ENCODE measurements at places on chromosomes 1 and 21. TPM values are rescaled to one million over a fixed set of nuclear protein-coding genes. Genes with fewer than 3 reads are reported as not detected.

GRCh38 chr1:216742625-216743024, 19.4 kb upstream of the ESRRG start:
- no peaks in the 10 kb centered on the region for H3K27me3 ChIP-seq
- no peak overlapping the region for H3K27ac ChIP-seq
- no peaks in the 10 kb centered on the region for H3K36me3 ChIP-seq
- peaks cover 13% of the 10 kb centered on the region for H3K4me1 ChIP-seq
- no peak for DNase-seq
- H3K4me3 ChIP-seq, result no peak overlapping the region

Gene CLDN14
- not detected for total RNA-seq

Gene CA6
- total RNA-seq, result not detected

Gene HCN3
- total RNA-seq, result 1.2 TPM

Gene SPRR2E
- total RNA-seq, result not detected

DNA sequence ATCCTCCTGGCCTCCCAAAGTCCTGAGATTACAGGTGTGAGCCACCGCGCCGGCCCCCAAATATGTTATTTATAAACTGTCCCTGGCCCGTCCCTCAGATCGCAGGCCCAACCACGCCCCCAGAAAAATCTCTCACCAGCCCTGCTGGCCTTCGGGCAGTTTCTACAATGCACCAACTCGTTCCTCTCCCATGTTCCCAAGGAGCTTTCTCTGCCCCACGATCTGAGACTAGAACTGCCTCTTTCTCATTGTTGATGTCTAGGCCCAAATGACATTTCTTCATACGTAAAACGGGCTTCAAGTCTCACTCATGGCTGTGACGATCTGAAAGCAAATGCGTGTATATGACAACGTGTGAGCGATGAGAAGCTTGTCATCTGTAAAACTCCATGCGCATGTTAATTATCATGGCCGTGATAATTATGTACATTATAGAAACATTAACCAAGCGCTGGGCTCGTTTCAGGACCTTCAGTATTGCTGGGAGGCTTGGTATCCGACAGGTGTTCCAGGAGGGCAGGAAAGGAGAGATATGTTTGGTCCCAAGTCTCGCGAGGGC, 748 bp upstream of the NIPAL3 start:
- peaks cover 7% of the 10 kb centered on the region for H3K36me3 ChIP-seq
- DNase-seq, result no peak
- H3K4me1 ChIP-seq, result peaks cover 57% of the 10 kb centered on the region

DNA sequence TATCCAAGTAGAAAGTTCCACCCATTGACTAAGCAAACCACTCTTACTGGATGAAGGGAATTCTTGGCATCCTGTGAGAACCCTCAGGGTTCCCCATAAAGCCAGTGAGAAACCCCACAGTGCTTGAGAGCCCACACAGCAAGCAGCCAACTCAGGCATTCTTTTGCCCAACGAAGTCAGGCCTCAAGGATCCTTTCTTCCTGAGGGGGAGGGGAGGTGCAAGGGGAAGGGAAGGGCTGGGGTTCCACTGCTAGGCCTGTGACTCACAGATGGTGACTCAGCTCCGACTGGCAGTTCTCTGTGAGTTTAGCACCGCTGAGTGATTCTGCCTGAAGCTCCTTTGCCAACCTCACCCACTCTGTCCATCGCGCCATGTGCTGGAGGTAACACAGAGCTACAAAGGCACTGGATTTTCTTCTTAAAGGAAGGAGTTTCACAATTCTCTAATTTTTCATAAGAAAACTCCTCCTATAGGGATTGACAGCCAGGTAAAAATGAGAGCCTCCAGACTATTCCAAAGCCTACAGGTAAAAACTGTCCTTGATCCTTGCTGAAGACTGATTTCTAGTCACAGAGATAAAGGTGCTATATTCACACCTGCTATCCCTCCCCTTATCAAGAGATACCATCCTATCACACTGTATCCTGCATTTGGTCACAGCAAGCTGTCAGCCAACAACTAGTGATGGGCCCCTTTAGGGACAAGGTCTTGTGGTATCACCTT, 4.8 kb downstream of the ENO1 start:
- peak; percentile 61 for DNase-seq
- H3K4me1 ChIP-seq, result peaks cover 71% of the 10 kb centered on the region
- peak overlapping the region; percentile 8 for H3K4me3 ChIP-seq
- no peaks in the 10 kb centered on the region for H3K27me3 ChIP-seq
- H3K27ac ChIP-seq, result peak overlapping the region; percentile 99

DNA sequence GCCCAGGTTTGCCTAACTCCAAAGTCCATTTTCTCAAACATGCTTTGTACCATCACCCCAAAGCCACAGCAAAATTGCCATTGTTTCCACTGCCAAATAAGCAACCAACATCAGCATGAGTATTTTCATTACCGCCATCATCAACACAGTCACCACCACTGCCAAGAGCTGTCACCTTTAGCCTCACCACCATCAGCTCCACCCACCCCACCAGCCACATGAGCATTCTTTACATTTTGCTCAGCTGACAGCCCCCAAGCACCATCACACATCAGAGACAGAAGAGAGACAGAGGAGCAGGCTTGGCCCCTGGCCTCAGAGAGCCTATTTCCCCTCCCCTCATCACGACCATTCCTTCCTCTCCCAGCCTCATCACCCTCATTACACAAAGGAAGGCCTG, 42.7 kb downstream of the TAS1R2 start:
- H3K4me1 ChIP-seq, result no peaks in the 10 kb centered on the region
- no peak overlapping the region for H3K4me3 ChIP-seq
- no peak for DNase-seq

Gene PLA2G5
- total RNA-seq, result 51.4 TPM

- no peaks in the 10 kb centered on the region for H3K4me1 ChIP-seq
- H3K36me3 ChIP-seq, result no peaks in the 10 kb centered on the region
- no peak overlapping the region for H3K27ac ChIP-seq
- H3K27me3 ChIP-seq, result peaks cover 74% of the 10 kb centered on the region
- H3K4me3 ChIP-seq, result no peak overlapping the region
These were observed 137.8 kb downstream of the BARHL2 start for GRCh38 chr1:90579212-90579802.

Gene TMPRSS15
- not detected for total RNA-seq

DNA sequence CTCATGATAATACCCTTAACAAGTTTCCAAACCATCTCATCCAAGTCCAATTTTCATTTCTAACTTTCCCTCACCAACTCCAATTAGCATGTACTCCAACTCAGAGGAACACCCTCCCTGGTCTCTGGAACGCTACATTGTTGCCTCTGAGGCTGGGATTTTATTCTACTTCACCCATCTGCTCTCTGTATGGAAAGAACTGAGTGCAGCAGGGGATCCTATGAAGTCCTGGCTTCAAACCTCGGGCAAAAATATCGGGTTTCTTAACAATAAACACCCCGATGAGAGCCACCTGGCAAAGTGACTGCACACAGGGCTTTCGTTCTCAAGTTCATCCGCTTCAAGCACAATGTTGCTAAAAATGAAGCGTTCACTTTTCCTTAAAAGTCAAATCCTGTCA, 99.6 kb downstream of the CRB1 start:
- no peaks in the 10 kb centered on the region for H3K27me3 ChIP-seq
- H3K36me3 ChIP-seq, result no peaks in the 10 kb centered on the region
- no peaks in the 10 kb centered on the region for H3K4me1 ChIP-seq
- no peak for DNase-seq
- no peak overlapping the region for H3K4me3 ChIP-seq

DNA sequence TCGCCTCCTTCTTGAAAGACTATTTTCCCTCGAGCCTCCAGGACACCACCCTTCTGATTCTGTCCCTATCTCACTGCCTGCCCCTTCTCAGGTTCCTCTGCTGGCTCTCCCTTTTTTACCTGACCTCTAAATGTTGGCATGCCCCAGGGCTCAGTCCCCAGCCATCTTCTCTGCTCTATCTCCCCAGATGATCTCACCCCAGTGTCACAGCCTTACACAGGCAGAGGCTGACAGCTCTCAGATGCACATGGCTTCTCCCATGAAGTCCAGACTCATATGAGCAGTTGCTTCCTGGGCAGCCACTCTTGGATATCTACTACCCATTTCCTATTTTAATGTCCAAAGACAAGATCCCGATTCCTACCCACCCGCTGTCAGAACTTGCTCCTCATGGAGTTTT, 37.5 kb downstream of the RXRG start:
- H3K36me3 ChIP-seq, result no peaks in the 10 kb centered on the region
- no peak for DNase-seq
- H3K4me3 ChIP-seq, result no peak overlapping the region

Gene SERPINC1
- not detected for total RNA-seq

- H3K36me3 ChIP-seq, result peaks cover 22% of the 10 kb centered on the region
- no peaks in the 10 kb centered on the region for H3K27me3 ChIP-seq
- H3K27ac ChIP-seq, result peak overlapping the region; percentile 100
- H3K4me3 ChIP-seq, result peak overlapping the region; percentile 99
- peak; percentile 35 for DNase-seq
These were observed 671 bp downstream of the HNRNPU start for GRCh38 chr1:244863491-244864252.

- H3K4me3 ChIP-seq, result peak overlapping the region; percentile 64
- peaks cover 36% of the 10 kb centered on the region for H3K4me1 ChIP-seq
- DNase-seq, result peak; percentile 31
These were observed 8.4 kb downstream of the MX2 start for GRCh38 chr21:41369920-41370839.

- no peak overlapping the region for H3K27ac ChIP-seq
- no peaks in the 10 kb centered on the region for H3K27me3 ChIP-seq
- H3K4me3 ChIP-seq, result no peak overlapping the region
- no peaks in the 10 kb centered on the region for H3K4me1 ChIP-seq
These were observed 36.4 kb downstream of the ABCA4 start for GRCh38 chr1:94084547-94084946.

- H3K27me3 ChIP-seq, result no peaks in the 10 kb centered on the region
- peaks cover 59% of the 10 kb centered on the region for H3K4me1 ChIP-seq
- no peak for DNase-seq
- no peak overlapping the region for H3K4me3 ChIP-seq
- peak overlapping the region; percentile 96 for H3K27ac ChIP-seq
These were observed 1.0 kb upstream of the ATP2B4 start for GRCh38 chr1:203625628-203626019.

Gene VWA1
- 13.7 TPM for total RNA-seq

GRCh38 chr1:196007763-196008162, 600.5 kb downstream of the KCNT2 start:
- no peaks in the 10 kb centered on the region for H3K27me3 ChIP-seq
- no peak for DNase-seq
- no peak overlapping the region for H3K4me3 ChIP-seq
- no peaks in the 10 kb centered on the region for H3K36me3 ChIP-seq
- no peak overlapping the region for H3K27ac ChIP-seq
- no peaks in the 10 kb centered on the region for H3K4me1 ChIP-seq

GRCh38 chr1:178784131-178784536, 59.1 kb downstream of the RALGPS2 start:
- no peak overlapping the region for H3K4me3 ChIP-seq
- no peaks in the 10 kb centered on the region for H3K27me3 ChIP-seq
- peaks cover 5% of the 10 kb centered on the region for H3K36me3 ChIP-seq
- H3K4me1 ChIP-seq, result no peaks in the 10 kb centered on the region

DNA sequence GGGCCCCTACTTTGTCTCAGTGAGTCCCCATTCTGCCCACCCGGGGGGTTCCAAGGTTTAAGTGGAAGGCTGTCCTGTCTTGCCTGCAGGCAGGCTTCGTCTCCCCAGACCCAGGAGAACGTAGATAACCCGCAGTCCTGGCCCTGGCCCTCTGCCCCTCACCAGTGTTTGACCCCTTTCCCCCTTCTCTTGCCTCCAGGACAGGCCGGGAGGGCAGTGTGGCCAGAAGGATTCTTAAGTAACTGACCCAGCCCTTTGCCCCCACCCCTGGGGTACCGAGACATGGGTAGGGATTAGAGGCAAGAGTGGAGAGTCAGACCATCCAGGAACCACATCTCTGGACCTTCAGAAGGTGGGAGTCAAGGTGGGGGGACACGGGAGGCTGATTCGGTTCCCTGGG, 8.8 kb downstream of the TMEM222 start:
- no peak overlapping the region for H3K4me3 ChIP-seq
- peaks cover 54% of the 10 kb centered on the region for H3K4me1 ChIP-seq
- peak overlapping the region; percentile 68 for H3K27ac ChIP-seq
- no peak for DNase-seq

Gene MASP2
- not detected for total RNA-seq

GRCh38 chr1:50197216-50197615, 88.5 kb downstream of the ELAVL4 start:
- peaks cover 59% of the 10 kb centered on the region for H3K27me3 ChIP-seq
- H3K36me3 ChIP-seq, result no peaks in the 10 kb centered on the region
- H3K27ac ChIP-seq, result no peak overlapping the region
- no peak overlapping the region for H3K4me3 ChIP-seq
- DNase-seq, result no peak
- no peaks in the 10 kb centered on the region for H3K4me1 ChIP-seq

DNA sequence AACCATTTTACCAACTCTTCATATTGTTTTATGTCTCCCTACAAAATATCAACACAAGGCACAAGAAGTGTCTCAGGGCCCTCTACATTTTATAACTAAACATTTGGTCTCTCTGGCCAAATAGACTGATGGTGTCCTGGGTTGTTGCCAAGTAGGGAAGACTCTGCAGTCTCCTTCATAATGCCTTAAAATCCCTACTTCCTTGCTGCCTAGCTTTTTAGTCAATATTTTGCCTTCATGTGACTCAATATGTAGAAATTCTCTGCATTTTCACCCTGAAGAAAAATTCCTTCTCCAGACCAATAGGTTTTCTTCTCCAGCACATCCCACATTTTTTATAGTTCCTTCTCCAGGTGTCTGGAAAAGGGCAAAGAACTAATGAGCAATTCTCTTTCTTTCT, 72.6 kb upstream of the IPO9 start:
- no peaks in the 10 kb centered on the region for H3K36me3 ChIP-seq
- H3K27me3 ChIP-seq, result no peaks in the 10 kb centered on the region
- no peak overlapping the region for H3K4me3 ChIP-seq
- DNase-seq, result no peak
- peak overlapping the region; percentile 70 for H3K27ac ChIP-seq

DNA sequence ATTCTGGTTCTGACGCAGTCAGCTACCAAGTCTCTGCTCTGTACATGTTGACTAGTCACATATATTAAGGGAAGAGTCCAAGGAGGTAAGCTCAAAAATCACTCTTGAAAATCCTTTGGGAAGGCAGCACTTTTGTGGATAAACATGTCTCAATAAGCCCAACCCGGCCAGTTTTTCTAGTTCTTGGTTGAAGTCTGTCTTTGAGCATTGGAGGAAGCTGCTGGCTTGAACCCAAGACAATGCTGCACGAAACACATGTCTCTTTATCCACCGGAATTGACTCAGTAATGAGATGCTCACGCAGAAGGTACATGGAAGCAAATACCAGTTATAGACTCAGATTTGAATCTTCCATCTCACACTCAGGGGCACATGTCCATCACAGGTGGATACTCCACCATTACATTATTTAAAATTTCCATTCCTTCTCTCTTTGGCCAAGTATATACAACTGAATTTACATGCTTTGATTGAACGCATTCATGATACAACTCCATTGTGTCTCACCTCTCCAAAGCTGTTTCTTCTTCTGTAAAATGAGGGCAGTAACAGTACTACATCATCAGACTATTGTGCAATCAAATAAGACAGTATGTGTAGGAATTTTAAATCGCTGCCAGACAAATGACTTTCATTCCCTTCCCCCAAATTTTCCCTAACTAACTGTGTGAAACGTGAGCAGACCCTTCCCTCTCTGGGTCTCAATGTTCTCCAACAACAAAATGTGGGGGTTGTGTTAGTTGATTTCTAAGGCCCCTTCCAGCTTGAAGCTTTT, 9.6 kb upstream of the GUCA2A start:
- H3K27ac ChIP-seq, result peak overlapping the region; percentile 95
- H3K36me3 ChIP-seq, result peaks cover 3% of the 10 kb centered on the region

Gene C1orf87
- total RNA-seq, result not detected

GRCh38 chr1:119375366-119375765, 6.8 kb downstream of the HAO2 start:
- H3K4me1 ChIP-seq, result no peaks in the 10 kb centered on the region
- H3K27me3 ChIP-seq, result peaks cover 18% of the 10 kb centered on the region
- H3K27ac ChIP-seq, result no peak overlapping the region
- H3K4me3 ChIP-seq, result no peak overlapping the region

GRCh38 chr21:37828991-37829390, 87.3 kb downstream of the KCNJ6 start:
- H3K36me3 ChIP-seq, result no peaks in the 10 kb centered on the region
- no peak overlapping the region for H3K27ac ChIP-seq
- no peaks in the 10 kb centered on the region for H3K4me1 ChIP-seq
- DNase-seq, result no peak
